ENCODE measurements at places on chromosomes 7 and 10.
A peak's percentile ranks its signal among the peaks of the same experiment; 100 is the strongest.

DNA sequence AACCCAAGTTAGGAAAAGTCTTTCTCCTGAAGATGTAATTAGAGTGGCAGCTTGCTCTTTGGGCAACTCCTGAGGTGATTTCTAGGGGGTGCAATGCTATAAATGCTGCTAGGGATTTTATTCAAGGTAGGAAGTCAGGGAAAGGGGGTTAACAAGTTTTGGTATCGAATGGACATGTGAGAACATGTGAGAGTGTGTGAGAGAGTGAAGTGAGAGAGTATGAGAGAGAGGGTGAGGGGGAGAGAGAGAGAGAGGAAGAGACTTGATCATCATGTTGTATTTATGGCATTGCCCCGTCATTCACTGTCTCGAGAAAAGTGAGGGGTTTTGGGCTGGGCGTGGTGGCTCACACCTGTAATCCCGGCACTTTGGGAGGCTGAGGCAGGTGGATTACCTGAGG is 50.9 kb downstream of the MCU start:
- DNase-seq, result no peak

DNA sequence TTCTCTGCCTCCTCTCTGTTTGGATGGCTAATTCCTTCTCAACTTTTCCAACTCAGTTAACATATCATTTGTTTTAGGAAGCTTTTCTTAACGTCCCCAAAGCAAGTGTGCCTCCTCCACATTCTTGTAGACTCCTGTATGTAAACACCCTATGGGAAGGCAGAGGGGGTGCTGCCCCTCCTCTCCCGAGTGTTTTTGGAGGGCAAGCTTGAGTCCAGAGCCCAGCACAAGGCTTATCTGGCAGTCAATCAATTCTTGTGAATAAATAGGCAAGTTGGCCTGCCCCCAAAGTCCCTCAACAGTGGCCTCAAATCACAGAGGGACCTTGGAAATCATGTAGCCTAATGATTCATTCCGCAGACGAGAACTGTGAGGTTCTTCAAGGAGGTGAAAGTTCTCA is 305.6 kb downstream of the RPS24 start:
- no peak for DNase-seq

- DNase-seq, result no peak
These were observed 63.4 kb downstream of the VTI1A start for GRCh38 chr10:112510384-112510783.

DNA sequence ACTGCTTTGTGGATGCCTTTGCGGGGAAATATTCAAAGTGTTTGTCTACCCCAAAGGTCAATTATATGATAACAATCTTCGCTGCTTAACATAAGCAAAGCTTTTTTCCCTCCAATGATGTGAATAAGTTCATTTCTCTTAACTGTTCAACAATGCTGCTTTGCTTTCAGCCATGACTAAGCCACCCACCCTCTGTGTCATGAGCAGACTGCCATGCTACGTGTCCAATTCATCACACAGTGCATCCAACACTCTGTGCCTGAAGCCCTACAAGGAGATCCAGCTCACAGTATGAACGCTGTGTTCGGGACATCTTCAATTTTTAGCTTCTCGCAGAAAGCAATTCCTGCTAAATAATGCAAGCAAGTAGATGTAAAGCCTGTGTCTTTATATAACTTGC is 5.7 kb upstream of the TAS2R40 start:
- no peak for DNase-seq

GRCh38 chr10:48404646-48405045 is 98.2 kb downstream of the MAPK8 start:
- no peak for DNase-seq

- DNase-seq, result peak; percentile 67
These were observed 16.2 kb upstream of the MRC1 start for GRCh38 chr10:17792991-17793390.

DNA sequence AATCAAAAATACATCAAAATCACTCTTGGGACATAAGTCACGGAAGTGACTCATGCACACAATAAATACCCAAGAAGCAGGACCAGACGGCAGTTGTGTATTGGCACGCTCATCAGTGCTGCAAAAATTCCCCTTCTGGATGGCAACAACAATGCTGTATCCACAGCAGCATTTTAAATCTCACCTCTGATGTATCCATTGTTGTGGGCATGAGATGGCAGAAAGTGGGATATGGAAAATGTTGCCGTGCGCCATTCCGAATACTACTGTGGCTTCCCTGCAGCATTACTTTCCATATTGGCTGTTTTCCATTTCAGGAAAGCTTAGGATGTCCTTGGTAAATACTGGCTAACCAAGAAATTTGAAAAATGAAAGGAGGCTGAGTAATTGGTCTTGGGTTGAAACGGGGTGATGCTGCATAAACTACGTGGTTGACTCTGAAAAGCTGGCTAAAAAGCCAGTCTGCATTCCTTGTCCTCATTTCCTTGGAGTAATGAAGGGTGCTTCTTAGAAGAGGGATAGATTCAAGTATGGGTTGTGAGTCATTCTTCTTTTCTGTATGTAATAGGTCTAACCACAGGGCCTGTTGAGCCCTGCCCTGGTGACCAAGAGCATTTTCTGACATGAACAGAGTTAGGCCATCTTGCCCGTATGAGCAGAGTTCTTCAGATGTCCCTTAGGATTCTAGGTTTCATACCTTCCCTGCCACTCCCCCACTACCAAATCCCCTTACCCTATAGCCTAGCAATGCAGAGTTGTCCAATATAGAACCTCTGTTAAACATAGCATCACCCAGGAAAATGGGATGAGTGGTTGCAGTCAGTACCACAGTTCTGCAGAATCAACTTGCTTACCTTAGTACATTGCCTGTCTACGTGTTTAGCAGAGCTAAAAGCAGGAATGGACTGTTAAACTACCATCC is 36.3 kb upstream of the TOMM7 start:
- no peak for DNase-seq
